ENCODE measurements at places on chromosomes 11 and 22. TPM values are rescaled to one million over a fixed set of nuclear protein-coding genes. Genes with fewer than 3 reads are reported as not detected.

- DNase-seq, result no peak
Observed at GRCh38 chr11:70757241-70757640, 358.9 kb downstream of the CTTN start.

DNA sequence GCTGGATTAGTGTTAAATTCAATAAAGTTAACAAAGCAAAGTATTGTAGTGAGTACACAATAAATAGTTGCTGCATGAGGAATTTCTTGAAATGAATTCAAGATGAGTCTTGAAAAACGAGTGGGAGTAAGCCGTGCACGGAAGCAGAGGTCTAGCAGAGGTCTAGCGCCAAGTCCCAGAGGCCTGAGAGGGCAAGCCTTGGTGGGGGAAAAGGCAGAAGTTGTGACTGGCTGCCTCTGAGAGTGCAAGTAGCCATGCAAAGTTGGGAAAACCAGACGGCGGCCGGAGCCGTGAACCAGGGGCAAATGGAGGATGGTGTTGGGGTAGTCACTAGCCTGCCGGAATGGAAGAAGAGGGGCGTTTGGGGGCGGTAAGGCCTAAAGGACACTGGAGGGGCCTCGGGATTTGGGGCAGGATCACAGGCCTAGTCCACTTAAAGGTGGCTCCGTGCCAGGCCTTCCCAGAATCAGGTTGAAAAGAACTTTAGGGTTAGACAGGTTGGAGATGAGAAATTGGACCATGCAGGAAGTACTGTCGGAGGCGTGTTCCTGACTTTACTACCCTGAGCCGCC lies 379 bp upstream of the SLC3A2 start:
- DNase-seq, result peak; percentile 54

DNA sequence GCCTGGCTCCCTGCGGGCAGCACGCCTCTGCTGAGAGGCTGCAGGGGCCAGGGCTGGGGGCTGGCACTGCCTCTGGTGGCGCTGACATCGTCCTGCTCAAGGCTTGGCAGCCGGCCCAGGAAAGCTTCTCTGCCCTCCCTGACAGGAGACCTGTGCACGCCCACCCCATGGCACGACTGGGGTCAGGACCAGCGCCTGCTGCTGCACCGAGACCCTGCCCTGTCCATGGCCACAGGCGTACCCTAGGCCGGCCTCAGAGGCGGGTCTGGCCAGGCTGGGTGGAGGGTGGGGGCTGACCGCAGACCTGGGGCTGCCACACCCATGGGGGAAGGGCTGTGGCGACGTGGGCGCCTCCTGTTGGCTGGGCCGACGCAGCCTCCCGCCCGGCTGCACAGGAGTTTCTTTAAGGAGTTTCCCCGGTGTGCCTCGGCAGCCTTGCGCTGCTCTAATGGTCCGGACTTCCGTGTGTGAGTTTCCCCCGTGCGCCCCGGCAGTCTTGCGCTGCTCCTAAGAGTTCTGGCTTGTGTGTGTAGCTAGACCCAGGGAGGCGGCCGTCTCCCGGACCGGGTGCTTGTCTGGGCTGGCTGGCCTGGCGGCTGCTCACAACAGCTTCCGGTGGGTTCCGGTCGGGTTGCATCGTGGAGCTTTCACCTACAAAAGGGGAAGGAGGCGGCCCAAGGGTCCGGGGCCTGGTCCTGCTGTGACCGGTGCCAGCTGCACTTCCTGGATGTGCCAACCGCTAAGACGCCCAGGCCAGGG lies 4.6 kb downstream of the TRABD start:
- peak; percentile 80 for DNase-seq

DNA sequence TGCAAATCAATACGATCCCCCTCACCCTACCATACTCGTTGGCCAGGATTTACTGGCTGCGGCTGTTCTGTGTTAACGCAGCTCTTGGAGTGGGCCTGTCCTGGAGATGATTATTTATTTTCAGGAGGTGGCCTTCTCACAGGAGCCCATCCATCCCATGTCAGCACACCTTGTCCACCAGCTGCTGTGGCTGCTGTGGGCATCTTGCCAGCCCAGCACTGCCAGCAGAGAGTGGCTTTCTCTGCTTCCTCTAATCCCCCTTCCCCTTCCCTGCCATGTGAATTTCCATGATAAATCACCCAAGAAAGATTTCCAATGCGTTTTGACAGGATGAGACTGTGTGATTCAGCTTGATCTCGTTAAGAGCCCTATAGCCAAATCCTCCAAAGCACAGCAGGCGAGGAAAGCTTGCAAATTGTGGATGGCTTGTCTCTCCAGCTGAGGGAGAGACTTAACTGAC lies 309.1 kb upstream of the C11orf87 start:
- DNase-seq, result no peak

- no peak for DNase-seq
Observed at GRCh38 chr11:42631220-42631843, 680.5 kb upstream of the API5 start.

- no peak for DNase-seq
Observed at GRCh38 chr22:26474682-26475081, 8.9 kb downstream of the HPS4 start.

DNA sequence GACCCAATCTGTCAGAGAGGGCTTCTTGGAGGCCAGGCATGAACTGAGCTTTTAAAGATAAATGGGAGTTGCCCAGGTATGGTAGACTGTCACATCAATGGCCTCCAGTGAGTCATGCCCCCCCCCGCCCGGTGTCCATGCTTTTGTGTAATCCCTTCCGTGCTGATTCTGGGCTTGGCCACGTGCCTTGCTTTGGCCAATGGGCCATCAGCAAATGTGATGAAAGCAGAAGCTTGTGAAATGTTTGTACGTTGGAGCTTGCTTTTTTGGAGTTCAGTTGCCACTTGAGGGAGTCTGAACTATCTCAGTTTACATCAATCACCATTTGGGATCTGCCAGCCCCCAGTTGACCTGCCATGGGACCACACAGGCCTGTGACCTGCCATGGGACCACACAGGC lies 4.3 kb upstream of the THY1 start:
- no peak for DNase-seq

DNA sequence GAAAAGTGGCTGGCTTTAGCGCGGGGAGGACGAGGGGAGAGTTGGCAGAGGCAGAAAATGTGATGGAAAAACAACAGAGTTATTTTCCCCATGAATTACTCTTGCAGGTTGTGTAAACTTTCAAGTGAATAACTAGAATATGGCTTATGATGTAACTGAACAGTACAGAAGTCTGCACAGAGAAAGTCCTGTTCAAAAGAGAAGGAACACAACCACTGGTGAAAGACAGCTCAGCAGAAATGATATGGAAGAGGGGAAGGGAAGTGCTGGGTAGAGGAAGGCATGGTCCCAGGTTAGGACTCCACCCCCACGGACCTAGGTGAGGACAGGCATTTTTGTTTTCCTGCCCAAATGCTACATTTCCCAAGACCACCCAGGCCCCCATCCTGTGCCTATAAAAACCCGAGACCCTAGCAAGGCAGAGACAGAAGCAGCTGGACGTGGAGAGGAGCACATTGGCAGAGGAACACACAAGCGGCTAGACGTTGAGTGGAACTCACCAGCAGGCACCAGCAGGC lies 77.7 kb downstream of the MAML2 start:
- no peak for DNase-seq

DNA sequence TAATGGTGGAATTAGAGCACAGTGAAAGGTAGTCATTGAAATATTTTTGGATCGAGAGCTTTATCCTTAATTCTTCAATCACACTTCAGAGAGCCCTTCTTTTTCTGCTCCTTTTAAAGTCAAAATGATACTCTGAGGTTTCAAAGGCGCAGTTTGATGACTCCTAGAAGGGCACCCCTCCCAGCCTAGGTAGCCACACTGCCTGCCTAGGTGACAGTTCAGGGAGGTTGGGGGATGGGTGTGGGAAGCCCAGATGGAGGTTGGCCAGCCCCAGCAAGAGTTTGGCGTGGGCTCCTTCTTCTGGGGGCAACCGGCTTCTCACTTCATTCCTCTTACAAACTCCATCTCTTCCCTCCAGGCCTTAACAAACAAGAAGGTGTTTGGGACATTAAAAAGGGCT lies 28.6 kb upstream of the PHF21A start:
- no peak for DNase-seq

GRCh38 chr11:89067264-89067663 lies 1.5 kb upstream of the GRM5 start:
- no peak for DNase-seq

DNA sequence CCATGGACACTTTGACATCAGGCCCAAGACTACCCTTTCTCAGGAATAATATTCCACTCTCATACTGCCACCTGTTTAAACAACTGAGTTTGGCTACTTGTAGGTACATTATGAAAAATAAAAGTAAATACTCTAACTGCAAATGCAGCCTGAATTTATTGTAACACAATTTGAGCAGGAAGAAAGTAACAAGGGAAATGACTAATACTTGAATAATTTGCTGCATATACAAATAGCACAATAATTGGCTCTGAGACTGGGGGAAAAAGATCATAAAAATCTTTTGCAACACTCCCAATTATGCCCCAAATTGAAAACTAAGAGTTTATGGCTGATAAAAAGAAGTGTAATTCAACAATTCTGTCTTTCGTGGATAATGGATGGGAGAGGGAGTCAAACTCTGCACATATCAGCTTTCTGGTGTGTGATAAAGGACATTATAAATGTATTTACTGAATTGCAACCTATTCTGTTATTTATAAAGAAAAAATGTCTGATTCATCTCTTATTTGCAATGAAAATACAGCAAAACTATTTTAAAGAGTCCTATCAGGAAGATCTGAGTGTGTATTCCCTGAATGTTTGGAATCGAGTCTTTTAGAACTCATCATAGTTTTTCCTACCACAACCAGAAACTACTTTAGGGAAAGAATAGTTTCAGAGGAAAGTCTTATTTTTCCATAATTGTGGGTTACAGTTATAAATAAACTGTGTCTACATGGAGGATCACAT lies 359.0 kb downstream of the JRKL start:
- no peak for DNase-seq

DNA sequence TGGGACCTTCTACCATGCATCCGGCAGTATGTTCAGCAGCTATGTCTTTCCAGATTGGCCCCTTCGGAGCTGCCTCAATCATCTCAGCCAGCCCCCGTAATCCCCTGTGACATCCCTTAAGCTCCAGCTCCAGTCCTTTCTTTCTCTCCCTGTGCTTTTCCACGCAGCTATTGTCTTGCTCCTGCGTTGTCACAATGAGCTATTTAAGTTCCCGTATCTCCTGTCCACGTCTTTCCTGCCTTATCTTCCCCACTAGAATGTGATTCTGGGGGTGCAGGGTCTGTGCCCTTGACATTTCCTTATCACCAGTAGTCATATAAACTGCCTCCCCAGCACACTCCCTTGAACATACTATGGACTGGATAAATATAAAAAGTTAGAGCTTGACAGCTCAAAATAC lies 5.1 kb upstream of the ETS1 start:
- no peak for DNase-seq

GRCh38 chr11:79344753-79345294 lies 96.0 kb downstream of the TENM4 start:
- no peak for DNase-seq

- no peak for DNase-seq
Observed at GRCh38 chr11:95269036-95269819, 38.2 kb upstream of the SESN3 start.

- DNase-seq, result peak; percentile 49
Observed at GRCh38 chr11:8033305-8034105, 46.4 kb downstream of the EIF3F start.

DNA sequence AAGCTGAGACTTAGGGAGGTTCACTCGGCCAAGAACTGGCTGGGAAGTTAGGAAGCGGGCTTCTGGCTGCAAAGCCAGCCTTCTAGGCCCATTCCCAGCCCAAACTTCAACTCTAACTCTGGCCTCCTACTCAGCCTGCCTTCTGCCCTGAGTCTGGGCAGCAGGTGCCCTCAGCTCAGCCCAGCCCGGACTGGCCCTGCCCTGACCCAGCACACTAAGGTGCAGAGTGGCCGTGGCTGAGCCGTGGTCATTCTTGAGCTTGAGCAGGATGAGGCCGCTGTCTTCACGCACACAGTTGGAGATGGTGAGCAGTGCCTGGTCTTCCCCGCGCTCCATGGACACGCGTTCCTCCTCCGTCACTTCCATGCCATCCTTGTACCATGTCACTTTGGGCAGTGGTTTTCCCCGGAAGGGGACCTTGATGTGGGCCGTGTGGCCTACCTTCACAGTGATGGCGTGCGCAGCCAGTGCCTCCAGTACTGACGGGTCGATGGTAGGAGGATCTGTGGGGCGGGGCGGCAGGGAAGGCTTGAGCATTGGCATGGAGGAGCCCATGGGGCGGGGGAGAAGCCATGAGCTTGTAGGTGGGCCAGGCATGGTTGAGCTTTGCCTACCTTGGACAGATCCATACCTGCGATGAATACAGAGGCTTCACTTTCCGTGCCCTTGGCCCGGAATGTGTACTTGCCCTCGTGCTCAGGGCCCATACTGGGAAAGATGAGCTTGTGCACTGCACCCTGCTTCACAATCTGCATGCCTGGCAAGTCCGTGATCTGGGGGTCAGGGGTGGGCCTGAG lies 12.1 kb downstream of the IGSF22 start:
- no peak for DNase-seq

DNA sequence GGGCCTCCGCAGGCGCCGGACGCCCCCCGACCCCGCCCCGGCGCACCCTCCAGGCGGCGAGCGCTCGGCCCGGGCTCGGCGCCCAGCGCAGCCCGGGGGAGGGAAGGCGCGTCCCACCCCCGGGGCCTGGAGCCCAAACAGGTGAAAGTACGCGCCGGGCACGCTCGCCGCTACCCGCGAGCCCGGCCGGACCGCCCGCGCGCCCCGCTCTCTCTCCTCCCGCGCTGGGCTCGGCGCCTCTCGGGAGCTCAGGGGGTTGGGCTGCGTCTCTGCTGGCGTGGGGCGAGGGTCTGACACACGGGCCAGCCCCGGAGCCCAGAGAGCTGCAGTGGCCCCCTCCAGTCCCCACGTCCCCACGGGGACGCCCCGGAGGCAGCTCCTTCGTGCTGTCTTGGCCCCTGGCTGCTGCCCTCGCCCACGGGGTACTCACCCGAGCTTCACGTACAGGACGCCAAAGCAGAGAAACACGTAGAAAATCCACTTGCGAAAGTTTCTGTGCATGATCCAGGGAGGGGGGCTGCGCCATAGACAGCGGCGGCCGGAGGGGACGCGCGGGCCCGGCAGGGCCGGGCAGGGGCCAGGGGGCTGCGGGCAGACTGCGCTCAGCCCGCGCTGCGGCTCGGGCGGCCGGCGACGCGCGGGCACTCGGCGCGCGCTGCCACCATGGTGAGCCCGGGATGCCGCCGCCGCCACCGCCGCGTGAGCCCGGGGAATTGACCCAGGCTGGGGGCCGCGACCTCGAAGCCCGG lies 534 bp downstream of the WNT7B start:
- no peak for DNase-seq

- peak; percentile 13 for DNase-seq
Observed at GRCh38 chr22:44025171-44026065, 1.3 kb downstream of the PARVB start.

GRCh38 chr11:23480736-23481135 lies 620.5 kb upstream of the CCDC179 start:
- no peak for DNase-seq

Gene PDGFB
- 0.40 TPM for total RNA-seq

Gene CARD16
- 17.6 TPM for total RNA-seq

Gene GSTT2
- not detected for total RNA-seq

Gene OTOG
- total RNA-seq, result not detected

Gene MDK
- 3.4 TPM for total RNA-seq

Gene C11orf71
- total RNA-seq, result 5.7 TPM

Gene EIF3F
- 314 TPM for total RNA-seq

Gene FBXO3
- total RNA-seq, result 10.1 TPM

Gene ARHGAP20
- total RNA-seq, result 0.08 TPM

Gene MFRP
- not detected for total RNA-seq

Gene KRTAP5-2
- total RNA-seq, result not detected

Gene MMP8
- not detected for total RNA-seq

Gene AMPD3
- 20.2 TPM for total RNA-seq
